Brain pericyte (primary cell): ENCODE measurements at places on chromosomes 11 and 22.

DNA sequence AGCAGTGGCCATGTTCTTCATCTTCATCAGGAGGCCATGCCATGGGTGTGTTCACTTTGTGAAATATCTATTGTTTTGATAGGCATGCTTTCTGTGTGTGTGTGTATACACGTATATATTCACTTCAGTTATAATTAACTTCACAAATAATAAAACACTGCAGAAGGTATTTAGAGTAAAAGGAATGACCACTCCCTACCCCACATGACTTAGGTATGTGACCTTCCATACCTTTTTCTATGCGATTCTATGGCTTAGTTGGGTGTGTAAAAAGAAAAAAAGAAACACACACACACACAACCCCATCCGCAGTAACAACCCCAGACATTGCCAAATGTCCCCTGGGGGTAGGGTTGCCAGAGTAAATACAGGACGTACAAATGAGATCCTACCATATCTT lies 72.0 kb downstream of the CYTH4 start:
- no peak for DNase-seq

- no peak for DNase-seq
Observed at GRCh38 chr11:58330861-58331260, 28.0 kb downstream of the OR5B17 start.

- no peak for DNase-seq
Observed at GRCh38 chr11:100545970-100546369, 141.1 kb upstream of the ARHGAP42 start.

- no peak for DNase-seq
Observed at GRCh38 chr11:62600367-62601121, 1.1 kb downstream of the MTA2 start.

- DNase-seq: no peak
Observed at GRCh38 chr11:122354025-122354697, 238.1 kb upstream of the BLID start.

GRCh38 chr11:126647735-126648134 lies 292.2 kb downstream of the ST3GAL4 start:
- no peak for DNase-seq

- DNase-seq: no peak
Observed at GRCh38 chr22:29456211-29456671, 17.9 kb downstream of the RFPL1 start.

DNA sequence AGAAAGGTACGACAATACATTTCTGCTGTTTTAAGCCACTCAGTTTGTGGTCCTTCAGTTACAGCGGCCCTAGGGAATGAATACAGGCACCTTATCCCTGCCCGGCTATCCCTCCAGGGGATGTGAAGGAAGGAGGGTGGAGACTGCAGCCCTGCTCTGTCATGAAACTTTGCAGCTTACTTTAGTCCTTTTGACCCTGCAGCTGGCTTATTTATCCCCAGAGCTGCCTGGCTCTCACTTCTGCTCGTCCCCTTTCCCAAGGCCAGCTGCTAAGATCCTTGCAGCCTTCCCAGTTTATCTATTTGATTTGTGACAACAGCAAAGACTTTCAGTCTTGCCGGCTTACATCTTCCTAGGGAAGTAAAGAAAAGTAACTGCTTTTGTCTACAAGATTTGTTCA lies 55.2 kb downstream of the SC5D start:
- DNase-seq: no peak

- no peak for DNase-seq
Observed at GRCh38 chr11:74909385-74909784, 39.5 kb downstream of the XRRA1 start.

DNA sequence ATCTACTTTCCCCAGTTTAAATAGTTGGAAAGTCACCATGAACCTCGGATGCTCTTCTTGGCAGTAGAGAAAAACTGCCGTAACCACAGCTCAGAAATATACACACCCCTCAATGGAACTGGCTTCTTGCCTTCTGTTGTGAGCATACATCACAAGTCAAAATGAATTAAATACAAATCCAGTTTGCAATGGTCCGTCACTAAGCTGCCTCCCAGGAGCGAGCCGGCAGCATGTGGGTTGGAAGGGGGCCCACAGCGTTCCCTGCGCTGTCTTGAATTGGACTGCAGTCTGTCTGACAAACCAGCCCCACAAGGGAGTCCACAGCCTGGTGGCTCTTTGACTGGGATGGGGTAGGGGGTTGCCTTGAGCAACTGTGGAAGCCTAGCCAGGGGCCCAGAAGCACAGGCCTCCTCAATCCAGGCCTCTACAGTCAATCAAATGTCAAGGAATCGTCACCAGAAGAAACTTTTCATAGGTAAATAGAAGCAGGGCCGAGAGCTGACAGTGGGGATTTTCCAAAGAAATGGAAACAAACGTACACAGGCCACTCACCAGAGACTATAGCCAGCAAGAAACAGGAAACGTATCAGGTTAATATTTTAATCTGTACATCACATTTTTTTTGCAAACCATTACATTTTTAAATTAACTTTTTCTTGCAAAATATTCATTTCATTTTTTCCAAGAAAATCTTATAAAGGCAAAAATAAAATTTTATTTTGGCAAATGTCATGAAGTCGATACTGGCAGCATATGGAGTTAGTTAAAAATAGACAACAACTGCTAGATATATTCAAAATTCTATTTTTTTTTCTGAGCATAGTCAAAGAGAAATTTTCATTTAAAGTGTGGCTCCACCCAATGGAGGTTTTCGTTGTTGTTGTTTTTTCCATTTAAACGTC lies 38.5 kb downstream of the C11orf58 start:
- DNase-seq: no peak

- DNase-seq: no peak
Observed at GRCh38 chr11:108322666-108323065, 99.8 kb downstream of the ATM start.

DNA sequence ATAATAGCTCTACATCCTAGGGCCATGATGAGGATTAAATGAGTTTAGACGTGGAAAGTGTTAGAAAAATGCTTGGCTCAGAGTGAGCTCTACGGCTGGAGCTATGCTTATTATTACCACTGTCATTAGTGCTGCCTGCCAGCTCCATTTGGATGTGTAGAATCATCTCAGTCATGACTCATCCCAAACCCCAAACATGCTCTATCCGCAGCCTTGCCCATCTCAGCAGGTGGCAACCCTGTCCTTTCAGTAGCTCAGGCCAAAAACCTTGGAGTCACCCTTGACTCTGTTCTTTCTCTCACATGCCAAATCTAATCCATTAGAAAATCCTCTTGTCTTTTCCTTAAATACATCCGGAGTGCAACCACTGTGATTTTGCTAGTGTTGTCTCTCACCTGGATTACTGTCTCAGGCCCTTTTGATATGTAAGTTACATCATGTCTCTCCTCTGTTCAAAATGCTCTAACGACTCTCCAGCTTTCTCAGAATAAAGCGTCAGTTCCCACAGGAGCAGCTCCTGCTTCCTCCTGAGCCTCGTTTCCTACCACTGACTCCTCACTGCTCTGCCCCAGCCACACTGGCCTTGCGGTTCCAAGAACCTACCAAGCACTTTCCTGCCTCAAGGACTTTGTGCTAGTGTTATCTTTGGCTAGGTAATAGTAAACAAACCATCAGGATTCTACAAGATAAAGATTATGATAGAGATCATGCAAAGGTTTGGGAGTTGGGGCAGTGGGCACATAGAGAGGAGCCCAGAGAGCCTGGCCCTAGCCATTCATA lies 10.5 kb upstream of the CHRM1 start:
- no peak for DNase-seq

- DNase-seq: no peak
Observed at GRCh38 chr11:20027556-20028013, 132.7 kb downstream of the DBX1 start.

- no peak for DNase-seq
Observed at GRCh38 chr22:41732096-41732772, 32.9 kb downstream of the MEI1 start.

DNA sequence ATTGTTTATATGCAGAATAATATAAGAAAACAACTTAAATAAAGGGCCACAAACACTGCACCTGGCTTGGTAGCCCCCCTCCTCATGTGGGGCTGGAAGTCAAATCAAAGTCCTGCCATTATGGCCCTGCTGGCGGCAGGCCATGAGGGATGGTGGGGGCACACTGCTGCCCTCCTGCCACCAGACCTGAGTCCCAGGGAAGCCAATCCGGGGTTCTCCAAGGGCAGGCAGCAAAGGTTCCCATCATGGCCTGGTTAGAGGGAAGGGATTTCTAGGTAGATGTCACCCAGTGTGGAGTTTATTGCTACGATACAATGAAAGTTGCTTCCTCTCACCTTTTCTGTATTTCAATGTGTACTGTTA lies 39.1 kb downstream of the C11orf58 start:
- no peak for DNase-seq

DNA sequence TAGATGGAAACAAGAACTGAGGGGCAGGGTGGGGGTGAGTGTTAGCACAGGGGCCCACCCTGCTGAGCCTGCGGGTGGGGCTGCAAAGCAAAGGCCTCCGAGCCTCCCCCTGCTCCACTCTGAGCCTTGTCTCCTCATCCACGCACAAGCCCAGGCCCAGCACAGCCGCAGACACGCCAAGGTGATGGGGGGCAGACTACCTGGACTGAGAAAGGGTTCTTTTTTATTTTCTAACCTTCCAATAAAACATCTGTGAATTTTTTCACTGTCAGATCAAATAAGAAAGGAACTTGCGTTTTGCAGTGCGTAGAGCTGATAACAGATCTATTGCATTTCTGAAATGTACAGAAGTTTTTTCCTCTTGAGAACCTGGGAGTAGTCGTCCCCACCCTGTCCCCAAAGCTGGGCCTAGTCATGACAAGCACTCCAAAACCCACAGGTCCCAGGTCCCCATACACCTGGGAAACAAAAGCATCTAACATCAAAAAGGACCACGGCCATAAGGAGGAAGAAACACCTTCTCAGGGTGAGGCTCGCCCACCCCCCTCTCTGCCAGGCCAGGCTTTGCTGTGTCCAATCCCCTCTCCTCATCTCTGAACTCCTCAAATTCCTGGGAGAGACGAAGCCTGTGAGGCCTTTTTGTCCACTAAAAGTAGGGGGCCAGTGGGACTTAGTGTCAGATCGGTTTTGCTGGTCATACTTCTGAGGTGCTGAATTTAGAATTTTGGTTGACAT lies 22.7 kb upstream of the CD5 start:
- DNase-seq: no peak

GRCh38 chr11:2663915-2664314 lies 35.9 kb downstream of the KCNQ1OT1 start:
- no peak for DNase-seq

- no peak for DNase-seq
Observed at GRCh38 chr11:84105148-84105547, 819.0 kb upstream of the CCDC90B start.

- no peak for DNase-seq
Observed at GRCh38 chr11:12556155-12556554, 118.1 kb upstream of the TEAD1 start.

DNA sequence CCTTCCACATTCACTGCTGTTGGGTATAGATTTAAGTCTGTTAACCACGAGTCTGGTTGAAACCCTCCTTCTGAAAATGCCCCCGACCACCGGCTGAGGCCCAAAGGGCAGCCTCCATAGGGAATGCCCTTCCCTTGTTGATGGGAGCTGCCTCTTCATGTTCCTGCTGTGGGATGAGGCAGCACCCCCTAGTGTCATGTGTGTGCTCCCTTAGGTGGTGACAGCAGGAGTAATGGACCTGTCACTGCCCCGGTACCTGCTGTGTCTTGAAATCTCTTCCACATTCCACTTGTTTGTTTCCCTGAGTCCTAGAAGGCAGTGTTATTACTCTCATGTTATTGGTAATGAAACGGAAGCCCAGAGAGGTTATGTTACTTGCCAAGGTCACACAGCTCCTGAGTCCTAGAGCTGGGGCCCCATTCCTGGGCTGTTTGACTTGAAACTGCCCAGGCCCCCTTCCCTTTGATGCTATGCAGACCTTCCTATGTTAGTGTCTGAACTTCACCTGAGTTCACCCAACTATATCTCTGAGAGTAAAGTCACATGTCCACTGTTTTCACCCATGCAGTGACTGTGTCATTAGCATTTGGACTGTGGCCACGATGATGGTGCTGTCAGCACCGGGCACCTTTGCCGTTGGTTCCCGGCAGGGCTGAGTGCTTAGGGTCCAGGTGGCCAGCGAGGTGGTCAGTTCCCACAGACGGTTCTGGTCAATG lies 234.3 kb downstream of the TBC1D22A start:
- DNase-seq: no peak

- DNase-seq: no peak
Observed at GRCh38 chr22:19895160-19895849, 40.6 kb upstream of the GNB1L start.

DNA sequence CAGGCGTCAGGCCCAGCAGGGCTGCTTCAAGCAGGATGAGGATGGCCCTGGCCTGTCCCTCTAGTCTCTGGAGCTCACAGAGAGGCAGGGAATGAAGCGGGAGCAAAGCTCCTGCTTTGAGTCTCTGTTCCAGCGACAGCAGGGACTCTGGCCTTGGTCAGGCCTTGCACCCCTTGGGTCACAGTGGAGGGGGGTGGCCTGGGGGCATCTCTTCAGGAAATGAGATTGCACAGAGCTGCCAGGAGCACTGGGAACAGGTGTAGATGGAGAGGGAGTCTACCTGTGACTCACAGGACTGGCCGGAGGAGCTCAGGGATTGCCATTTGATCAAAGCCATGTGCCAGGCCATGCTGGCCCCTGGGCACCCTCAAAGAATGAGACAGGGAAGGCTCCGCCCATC lies 1.6 kb downstream of the ANO1 start:
- DNase-seq: no peak

DNA sequence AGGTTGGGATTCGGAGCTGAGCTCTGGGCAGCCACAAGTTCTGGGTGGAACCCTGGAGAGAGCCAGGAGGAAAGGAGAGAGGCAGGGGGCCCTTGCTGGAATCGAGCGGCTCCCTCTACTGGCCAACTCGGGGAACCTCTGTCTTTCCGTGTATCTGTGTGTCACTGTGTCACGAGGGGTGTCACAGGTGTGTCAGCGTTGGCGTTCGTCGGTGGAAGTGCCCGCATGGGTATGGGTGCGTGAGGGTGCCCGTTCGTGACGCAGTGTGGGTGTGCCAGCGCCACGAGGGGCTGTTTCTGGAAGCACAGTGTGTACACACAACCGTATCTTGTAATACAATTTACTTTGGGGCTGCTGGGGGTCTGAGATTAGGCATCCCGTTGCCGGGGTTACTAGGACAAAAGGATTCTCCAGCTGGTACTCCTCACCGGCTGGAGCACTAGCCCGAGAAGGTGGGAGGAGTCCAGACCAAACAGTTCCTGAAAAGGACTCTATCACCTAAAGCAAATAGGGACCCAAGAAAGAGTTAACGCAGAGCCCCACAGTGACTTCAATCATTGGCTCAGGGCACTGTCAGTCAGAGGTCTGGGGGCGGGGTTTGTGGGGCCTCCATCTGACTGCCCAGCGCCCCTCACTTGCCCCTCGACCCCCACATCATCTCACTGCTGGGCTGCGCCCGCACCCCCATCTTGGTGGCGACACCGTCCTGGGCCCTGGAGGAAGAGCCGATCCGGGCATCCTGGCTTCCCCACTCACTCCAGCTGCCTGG lies 2.6 kb upstream of the BCL9L start:
- no peak for DNase-seq

- DNase-seq: no peak
Observed at GRCh38 chr11:114180301-114181055, 115.7 kb upstream of the NNMT start.

- DNase-seq: no peak
Observed at GRCh38 chr11:91932151-91932821, 292.3 kb upstream of the FAT3 start.

GRCh38 chr11:128516886-128517285 lies 70.5 kb downstream of the ETS1 start:
- DNase-seq: no peak
